ENCODE measurements at places on chromosomes 3 and 15. TPM values are rescaled to one million over a fixed set of nuclear protein-coding genes. Genes with fewer than 3 reads are reported as not detected.

Gene PCOLCE2
- total RNA-seq, result 39.7 TPM

Gene FAM227B
- 3.9 TPM for total RNA-seq

Gene EEFSEC
- 13.0 TPM for total RNA-seq

Gene PLAAT1
- total RNA-seq, result 0.65 TPM

Gene BSN
- 0.48 TPM for total RNA-seq

Gene THSD4
- 18.8 TPM for total RNA-seq

Gene NR2C2
- total RNA-seq, result 43.5 TPM

Gene GPR62
- total RNA-seq, result not detected

Gene TRPM1
- not detected for total RNA-seq

Gene ARPP19
- 118 TPM for total RNA-seq

Gene SLC28A2
- total RNA-seq, result not detected

Gene PLXNA1
- total RNA-seq, result 31.7 TPM

Gene ZMYND10
- total RNA-seq, result 0.24 TPM

Gene ANKRD63
- total RNA-seq, result not detected

Gene TMCO5A
- total RNA-seq, result not detected

Gene SPTBN5
- 1.3 TPM for total RNA-seq

Gene GHRL
- total RNA-seq, result 1.0 TPM

Gene TIMP4
- 17.0 TPM for total RNA-seq

Gene CLN6
- 14.9 TPM for total RNA-seq
